ENCODE measurements at places on chromosomes 13 and 19. TPM values are rescaled to one million over a fixed set of nuclear protein-coding genes. Genes with fewer than 3 reads are reported as not detected.
A peak's percentile ranks its signal among the peaks of the same experiment; 100 is the strongest.

DNA sequence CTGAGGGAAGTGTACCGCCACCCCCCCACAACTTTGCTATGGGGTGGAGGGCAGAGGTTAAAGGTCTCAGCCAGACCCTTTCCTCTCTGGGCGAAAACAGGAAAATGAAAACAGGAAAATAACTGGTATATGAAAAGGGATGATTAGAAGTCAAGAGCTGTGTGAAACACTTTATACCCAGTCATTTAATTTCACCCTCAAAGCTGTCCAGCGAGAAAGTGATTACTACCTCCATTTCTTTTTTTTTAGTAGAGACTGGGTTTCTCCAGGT lies 575 bp upstream of the PHLDB3 start:
- no peak for DNase-seq

- no peak for DNase-seq
These were observed 19.6 kb downstream of the ZNF575 start for GRCh38 chr19:43552616-43553015.

DNA sequence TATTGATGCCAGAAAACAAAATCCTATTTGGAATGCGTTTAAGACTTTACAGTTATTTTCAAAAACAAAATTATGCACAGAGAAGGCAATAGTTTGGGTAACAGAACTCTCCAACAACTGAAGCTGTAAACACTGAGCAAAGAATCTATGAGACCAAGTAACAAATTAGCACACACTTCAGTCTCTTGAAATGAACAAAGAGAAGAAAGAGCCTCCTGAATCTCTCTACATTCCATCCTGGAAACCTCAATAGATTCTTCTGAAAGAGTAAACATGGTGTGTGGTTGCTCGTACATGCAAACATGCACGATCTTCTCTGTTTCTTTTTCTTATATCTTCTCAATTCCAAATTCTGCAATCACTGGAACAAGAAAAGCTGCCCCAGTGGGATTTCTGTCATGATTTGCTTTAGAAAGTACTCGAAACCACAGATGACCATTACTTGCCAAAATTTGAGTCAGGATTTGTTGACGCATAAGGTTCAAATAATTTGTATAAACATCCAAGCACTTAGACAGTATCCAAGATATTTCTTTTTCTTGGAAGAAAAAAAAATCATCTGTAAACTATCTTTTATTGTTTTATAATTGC lies 137.9 kb upstream of the DACH1 start:
- DNase-seq = no peak

DNA sequence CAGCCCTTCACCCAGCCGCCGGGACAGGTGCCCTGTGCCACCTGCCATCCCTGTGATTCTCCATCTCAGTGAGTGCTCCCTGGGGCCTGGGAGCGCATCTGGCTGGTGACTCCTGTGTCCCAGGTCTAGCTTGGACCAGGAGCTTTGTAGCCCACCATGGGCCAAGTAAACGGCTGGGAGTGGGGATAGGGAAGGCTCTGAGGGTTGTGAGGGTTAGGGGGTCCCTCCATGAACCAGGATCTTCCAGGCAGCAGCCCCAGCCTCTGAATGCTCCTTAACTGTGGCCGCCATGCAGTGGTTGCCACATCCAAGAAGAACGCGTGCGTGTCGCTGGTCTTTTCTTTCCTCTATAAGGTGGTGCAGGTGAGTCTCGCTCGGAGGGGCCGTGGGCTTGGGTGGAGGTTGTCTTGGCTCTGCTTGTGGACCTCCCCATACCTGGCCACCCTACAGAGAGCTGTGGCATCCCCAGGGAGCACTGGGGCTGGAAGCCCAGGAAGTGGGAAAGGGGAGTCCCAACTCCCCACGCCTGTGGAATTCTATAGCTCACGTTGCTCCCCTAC lies 8.4 kb downstream of the AP1M1 start:
- no peak for DNase-seq

DNA sequence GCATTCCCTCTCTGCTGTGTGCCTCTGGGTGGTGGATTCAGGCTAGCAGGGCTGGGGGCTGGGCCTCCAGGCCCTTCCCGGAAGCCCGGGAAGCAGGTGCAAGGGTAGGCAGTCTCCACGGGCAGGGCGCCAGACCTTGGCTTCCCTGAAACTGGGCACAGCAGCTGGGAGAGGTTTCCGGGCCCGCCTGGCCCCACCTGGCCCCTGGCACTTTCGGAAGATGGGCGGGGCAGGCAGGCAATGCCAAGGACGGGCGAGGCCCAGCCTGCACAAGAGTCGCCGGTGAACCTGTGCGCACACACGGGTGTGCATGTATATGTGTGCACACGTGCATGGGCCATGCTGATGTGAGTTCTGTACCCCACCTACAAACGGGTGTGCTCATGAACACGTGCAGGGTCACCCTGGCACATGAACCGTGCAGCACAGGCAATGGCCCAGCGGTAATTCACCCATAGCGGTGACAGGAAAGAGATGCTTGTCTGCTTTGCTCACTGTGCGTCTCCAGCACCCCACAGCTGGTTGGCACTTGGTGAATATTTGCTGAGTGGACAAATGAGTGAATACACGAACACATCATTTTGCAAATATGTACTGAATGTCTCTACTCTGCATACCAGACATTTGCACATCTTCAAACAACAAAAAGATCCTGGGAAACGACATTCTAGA lies 15.3 kb downstream of the GADD45B start:
- no peak for DNase-seq

DNA sequence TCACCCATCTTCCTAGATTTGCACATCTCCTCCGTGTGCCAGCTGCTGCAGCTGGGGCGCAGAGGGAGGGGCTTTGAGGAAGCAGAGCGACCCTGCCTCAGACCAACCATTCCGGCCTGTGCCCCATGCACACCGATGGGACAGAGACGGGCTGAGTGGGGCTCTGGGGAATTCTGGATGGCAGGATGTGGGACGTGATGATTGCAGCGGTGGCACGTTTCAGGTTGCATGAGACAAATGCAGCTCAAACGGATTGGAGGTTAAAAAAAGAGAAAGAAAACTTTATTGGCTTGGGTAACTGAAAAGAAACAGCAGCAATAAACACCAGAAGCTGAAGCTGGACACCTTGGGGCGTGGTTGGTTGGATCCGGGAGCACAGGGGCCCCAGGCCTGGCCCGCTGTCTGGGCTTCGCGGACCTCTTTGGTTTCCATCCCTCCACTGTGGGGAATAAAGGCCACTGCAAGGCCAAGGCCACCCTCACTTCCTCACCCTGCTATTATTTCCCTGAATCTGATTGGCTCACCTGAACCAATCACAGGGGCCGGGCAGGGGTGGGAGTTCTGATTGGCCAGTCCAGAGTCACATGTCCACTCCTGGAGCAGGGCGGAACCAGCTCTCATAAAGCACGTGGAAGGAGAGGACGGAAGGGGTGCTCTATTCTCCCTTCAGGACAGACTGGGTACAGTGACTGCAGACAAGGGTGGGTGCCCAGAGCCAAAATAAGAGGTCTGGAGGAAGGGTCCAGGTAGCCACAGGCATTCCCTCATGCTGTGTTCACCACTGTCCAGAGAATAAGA lies 6.1 kb upstream of the ZNF787 start:
- DNase-seq = no peak

GRCh38 chr19:56900573-56901097 lies 60.1 kb upstream of the PEG3 start:
- DNase-seq = no peak

DNA sequence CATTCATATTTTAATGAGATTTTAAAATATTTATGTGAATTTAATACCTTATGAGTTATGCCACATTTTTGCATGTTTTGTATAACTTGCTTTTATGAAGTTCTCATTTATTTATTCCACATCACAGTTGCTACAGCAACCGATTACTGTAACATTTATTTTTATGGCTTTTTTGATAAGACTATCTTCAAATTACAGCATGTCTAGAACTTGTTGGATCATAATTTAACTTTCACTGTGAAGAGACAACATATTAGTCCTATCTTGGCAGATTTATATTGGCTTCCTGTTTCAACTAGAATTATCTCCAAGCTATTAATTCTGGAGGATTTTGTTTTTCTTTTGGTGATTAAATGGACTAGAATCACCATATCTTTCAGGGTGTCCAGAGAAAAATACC lies 793.7 kb upstream of the SLITRK5 start:
- DNase-seq = no peak

DNA sequence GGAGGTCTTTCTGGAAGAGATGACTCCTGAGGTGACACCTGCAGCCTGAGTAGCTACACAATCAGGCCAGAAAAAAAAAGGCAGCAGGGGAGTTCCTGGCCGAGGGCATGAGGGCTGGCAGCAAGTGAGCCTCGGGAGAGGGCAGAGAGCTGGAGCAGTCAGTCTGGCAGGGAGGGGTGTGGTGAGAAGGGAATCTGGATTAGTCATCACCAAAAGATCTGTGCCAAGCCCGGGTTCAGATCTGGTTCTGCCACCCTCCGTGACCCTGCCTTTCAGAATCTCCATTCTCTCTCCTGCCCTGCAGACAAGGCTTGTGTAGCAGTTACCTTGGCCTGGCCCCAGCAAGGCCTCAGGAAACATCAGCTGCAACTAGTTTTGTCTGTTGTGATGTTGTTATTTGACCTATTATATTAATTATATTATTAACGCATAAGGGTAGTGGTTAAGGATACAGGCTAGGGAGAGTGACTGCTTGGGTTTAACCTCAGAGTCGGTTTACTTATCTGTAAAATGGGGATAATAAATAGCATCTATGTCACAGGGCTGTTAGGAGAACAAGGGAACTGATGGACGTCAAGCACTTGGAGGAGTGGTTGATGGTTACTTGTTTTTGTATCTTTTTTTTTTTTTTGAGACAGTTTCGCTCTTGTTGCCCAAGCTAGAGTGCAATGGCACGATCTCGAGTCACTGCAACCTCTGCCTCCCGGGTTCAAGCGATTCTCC lies 2.7 kb upstream of the CAPNS1 start:
- DNase-seq = no peak

DNA sequence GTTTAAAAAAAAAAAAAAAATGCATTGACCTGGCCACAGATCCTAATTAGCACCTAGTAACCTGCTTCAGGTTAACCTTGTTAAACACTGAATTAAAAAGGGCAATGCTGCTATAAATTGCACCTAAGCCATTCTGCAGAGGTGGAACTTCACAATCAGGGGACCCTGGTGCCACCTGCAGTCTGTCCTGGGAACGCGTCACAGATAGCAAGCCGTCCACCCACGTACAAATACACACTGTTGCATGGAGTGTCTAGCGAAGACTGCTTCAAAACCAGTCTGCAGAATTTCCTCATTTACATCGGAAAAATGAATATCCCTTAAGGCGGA lies 169.3 kb downstream of the COL4A1 start:
- peak; percentile 58 for DNase-seq

- no peak for DNase-seq
These were observed 3.2 kb upstream of the ADAT3 start for GRCh38 chr19:1901940-1902404.

GRCh38 chr13:31476266-31476665 lies 263.1 kb upstream of the RXFP2 start:
- DNase-seq = no peak

GRCh38 chr13:25114220-25114619 lies 18.3 kb downstream of the PABPC3 start:
- DNase-seq = peak; percentile 80

DNA sequence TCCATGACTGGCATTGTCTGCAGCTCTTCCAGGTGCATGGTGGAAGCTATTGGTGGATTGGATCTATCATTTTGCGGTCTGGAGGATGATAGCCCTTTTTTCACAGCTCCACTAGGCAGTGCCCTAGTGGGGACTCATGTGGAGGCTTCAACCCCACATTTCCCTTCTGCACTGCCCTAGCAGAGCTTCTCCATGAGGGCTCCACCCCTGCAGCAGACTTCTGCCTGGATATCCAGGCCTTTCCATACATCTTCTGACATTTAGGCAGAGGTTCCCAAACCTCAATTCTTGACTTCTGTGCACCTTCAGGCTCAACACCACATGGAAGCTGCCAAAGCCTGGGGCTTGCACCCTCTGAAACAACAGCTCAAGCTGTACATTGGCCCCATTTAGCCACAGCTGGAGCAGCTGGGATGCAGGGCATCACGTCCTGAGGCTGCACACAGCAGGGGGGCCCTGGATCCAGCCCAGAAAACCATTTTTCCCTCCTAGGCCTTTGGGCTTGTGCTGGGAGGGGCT lies 800.2 kb upstream of the MIR17HG start:
- no peak for DNase-seq

DNA sequence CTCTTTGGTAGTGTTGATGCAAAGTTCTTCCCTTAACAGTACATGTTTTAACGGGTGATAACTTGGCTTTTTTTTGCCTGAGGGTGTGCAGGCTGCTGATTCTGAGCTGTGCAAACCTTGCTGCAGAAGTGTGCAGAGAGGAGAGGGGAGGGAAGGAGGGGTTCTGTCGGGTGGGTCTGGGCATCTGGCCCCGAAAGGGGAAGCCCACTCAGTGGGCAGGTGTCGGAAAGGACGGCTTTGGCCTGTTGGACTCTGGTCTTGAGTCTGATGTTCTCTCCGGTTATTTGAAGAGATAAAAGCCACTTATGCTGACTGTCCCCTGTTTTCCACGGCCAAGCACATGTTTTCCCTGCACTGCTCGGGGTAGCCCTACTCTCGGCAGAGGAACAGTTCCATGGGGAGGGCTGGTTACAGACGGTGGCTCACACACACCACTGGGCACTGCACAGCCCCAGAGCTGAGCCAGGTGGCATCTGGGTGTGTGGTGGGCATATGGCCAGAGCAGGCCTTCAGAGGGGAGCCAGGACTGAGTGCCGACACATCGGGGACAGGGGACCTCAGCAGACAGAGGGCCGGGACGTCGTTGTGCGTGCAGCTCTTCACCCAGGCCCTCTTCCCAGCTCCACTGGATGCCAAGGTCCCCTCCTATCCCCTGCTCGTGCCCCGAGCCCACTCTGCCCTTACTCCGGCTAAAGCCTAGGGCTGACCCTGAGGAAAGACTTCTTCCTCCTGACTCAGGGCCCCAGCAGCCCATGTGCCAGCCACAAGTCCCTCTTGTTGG lies 93.2 kb downstream of the TEX29 start:
- no peak for DNase-seq

GRCh38 chr19:31140717-31141116 lies 208.5 kb downstream of the TSHZ3 start:
- DNase-seq = no peak

GRCh38 chr13:105497597-105497996 lies 1037.9 kb downstream of the EFNB2 start:
- no peak for DNase-seq

DNA sequence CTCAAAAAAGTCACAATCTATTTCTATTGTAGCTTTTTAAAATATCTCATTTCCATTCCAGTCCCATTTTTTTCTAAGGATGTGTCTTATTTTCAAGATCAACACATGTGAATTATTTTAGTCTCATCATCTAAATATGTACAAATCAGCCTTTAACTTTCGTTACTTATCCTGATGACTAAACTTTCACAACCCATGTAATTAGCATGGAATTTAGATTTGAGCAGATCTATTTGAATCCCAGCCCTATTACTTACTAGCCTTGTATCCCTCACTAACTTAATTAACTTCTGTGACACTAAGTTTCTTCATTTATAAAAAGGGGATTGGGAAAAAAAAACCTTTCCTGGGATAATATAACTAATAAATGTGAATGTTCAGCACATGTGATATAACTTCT lies 81.1 kb downstream of the UFM1 start:
- no peak for DNase-seq

Gene GRK1
- 0.07 TPM for total RNA-seq

Gene CARD8
- total RNA-seq = 109 TPM

Gene ZNF763
- total RNA-seq = 1.7 TPM

Gene ARHGEF18
- total RNA-seq = 36.4 TPM

Gene ADGRE2
- total RNA-seq = 0.43 TPM

Gene IGFL3
- total RNA-seq = not detected

Gene LAIR1
- total RNA-seq = 11.3 TPM

Gene SLC5A5
- 0.99 TPM for total RNA-seq

Gene DCT
- not detected for total RNA-seq

Gene PSG6
- total RNA-seq = not detected
